ENCODE measurements at places on chromosomes 7 and 10.

GRCh38 chr10:132196178-132197113 lies 9.7 kb downstream of the DPYSL4 start:
- DNase-seq = no peak

- DNase-seq = no peak
Measured at GRCh38 chr10:30581779-30582380, 47.7 kb downstream of the LYZL2 start.

DNA sequence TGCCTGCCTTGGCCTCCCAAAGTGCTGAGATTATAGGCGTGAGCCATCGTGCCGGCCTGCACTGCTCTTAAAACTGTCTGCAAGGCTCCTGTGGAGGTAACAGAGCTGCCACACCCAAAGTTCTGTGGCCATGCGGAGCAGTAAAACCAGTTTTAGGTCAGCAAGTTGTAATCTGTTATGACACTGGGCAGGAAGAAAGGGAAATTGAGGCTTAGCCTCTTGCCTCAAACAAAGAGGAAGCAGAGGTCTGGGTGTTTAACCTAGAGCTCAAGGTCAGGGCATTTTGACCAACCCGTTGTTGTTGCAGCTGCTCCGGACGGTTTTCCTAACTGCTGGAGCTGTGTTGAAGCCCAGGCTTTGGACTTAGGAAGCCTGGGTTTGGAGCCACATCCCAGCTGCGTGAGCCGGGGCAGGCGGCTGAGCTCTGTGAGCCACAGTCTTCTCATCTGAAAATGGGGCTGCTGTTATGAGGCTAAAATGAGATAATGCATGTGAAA lies 7.4 kb upstream of the RRP12 start:
- no peak for DNase-seq

GRCh38 chr10:93630625-93631557 lies 18.6 kb downstream of the PDE6C start:
- no peak for DNase-seq

GRCh38 chr7:77797734-77798393 lies 370 bp downstream of the TMEM60 start:
- DNase-seq = no peak

GRCh38 chr10:13360587-13360986 lies 12.5 kb upstream of the SEPHS1 start:
- DNase-seq = no peak

Measured in progenitor cell of endocrine pancreas (in vitro differentiated cells).